Fibroblast of pulmonary artery (primary cell): ENCODE measurements at places on chromosomes 5 and 9.
A peak's percentile ranks its signal among the peaks of the same experiment; 100 is the strongest.

DNA sequence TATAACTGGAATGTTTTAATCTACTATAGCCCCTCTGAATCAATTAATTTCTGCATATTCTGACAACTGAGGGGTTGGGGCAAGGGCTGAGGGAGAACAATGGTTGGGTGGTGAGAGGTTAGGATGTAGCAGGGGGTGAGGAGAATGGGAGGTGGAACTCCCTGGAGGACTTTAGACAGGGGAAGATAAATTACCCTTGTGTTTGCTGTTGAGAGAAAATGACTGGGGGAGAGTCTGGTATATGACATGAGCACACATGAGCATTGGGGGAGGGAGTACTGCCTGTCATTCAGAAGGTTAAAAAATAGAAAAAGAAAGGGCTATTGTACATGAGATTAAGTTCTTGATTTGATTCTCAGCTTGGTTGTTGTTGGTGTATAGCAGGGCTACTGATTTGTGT, 37.2 kb upstream of the PAPPA start:
- DNase-seq = no peak

- peak; percentile 91 for DNase-seq
These were observed 78.5 kb upstream of the TBC1D2 start for GRCh38 chr9:98333703-98334582.

GRCh38 chr5:116476897-116477537, 97.6 kb downstream of the SEMA6A start:
- DNase-seq = no peak

DNA sequence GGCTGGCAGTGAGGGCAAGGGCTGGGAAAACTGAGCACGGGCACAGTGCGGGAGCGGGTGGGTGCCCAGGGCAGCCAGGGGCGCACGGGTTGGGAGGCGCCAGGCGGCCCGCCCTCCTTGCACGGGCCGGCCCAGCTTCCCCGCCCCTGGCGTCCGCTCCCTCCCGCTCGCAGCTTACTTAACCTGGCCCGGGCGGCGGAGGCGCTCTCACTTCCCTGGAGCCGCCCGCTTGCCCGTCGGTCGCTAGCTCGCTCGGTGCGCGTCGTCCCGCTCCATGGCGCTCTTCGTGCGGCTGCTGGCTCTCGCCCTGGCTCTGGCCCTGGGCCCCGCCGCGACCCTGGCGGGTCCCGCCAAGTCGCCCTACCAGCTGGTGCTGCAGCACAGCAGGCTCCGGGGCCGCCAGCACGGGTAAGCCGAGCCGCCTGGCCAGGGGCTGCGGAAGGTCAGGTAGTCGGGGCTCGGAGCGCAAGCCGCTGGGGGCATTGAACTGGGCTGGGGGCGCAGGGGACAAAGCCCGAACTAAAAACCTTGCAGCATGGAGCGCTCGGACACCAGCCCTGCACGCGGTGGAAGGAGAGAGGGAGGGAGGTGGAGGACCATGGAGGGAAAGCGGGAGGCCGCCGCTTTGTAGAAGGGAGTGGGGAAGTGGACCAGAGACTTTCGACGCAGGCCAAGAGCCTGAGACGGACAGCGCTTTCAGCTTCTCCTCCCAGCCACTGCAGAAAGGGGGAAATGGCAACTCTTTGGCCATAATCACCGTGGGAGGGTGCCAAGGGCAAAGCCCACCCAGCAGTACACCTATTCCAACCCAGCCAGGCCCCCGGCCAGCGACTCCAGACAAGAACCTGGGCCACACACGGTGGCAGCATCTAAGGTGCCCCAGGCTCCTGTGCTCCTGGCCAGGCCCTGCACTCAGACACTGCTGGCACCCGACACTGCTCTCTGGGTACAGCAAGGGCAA, at the start of gene TGFBI:
Gene TGFBI (plus strand): TSS at position 207 of the 961 bp plus-strand sequence. CDS start 68 bp downstream, at position 275.
- DNase-seq = peak; percentile 73

- DNase-seq = peak; percentile 13
These were observed 10.5 kb upstream of the ENTREP1 start for GRCh38 chr9:69314547-69314946.

DNA sequence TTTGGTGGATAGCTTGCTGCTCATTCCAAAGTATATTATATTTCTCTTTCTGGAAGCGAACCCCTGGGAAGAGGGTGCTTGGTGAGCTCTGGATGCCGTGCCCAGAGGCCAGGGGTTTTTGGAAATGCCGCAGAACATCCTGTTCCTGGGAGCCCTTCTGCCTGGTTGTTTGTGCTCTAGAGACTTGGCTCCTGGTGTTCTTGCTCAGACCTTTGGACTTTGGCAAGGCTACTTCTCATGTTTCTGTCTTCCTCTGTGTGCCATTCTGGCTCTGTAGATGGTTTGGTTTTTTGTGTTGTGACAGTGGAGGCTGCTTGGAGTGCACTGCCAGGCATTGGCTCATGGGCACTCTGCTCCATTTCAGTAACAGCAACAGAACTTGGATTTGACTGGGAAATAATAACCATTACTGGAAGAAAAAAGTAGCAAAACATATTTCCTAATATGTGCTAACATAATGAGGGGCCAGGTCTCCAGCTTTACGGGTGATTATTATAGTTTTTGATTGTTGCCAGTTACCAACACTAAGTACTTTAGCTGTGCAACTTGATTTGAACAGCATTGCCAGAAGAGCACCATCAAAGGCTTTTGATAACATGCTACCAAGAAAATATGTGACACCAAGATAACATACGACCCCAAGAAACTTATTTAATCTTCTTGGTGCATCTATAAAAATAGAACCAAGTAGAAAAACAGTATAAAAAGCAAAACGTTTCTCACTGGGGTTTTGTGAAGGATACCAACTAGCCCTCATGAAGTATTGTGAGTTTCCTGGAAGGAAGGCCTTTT, 94.2 kb downstream of the PCSK1 start:
- peak; percentile 30 for DNase-seq

DNA sequence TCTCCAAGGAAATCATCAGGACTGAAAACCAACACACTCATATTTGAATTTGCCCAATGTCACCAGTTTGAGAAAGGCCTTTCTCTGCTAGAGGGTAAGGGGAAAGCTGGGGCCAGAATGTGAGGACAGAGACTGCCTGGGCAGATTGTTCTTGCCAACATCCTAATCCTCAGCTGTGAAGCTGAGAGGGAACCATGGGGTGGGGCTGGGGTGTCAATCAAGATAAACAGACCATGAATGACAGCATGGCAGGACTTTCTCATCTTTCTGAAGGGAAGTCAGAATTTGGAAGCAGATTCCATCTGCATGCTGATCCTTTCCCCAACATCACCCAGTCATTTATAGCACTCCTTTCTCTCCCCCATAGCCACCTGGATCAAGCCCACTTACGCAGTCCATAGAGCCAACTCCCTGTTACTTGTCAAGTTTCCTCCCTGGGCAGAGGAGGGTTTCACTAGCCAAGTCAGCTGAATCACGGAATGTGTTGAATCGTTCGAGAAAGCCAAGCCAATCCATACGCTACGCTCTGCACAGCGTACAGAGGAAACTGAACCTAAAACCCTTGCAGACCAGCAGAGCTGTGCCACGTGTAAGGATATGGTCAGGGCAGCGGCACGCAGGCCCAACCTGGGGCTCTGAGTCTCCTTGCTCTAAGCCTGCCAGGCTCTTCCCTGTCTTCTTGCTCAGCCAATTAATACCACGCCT, 14.9 kb downstream of the GLDC start:
- no peak for DNase-seq

GRCh38 chr9:103702572-103702971, 391.5 kb upstream of the SMC2 start:
- DNase-seq = no peak

- peak; percentile 20 for DNase-seq
These were observed 772 bp downstream of the DCAF10 start for GRCh38 chr9:37801287-37801850.

DNA sequence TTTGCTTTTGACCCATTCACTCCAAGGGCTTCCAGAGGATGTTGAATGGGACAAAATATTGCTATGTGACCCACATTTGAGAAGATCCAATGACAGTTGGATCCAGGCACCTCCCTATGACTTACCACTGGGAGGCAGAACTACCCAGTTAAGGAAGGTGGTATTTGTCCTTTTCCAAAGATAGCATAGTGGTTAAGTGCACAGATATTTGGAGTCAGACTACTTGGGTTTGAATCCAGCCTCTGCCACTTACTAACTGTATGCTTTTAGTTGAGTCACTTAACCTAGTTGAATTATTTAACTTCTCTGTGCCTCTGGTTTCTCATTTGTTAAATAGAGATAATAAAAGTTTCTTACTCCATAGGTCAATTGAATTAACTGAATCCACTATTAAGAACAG, 74.5 kb upstream of the PALM2AKAP2 start:
- DNase-seq = peak; percentile 40

DNA sequence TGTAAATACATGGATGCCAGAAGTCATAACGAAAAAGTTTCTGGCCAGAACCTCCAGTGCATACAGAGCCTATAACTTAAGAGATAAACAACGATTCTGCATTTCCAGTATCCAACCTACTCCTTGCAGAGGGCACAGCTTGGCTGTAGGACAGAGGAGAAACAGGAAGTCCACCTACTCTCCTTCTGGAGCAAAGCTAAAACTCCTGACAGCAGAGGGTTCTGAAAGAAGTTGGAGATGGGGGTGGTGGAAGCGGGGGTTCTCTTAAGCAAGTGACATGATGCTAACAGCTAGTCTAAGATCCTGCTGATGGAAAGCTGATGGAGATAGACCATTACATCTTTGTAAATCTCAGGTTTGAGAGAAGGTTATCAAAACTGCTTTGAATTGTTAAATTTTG, 35.5 kb upstream of the CTNNAL1 start:
- no peak for DNase-seq

DNA sequence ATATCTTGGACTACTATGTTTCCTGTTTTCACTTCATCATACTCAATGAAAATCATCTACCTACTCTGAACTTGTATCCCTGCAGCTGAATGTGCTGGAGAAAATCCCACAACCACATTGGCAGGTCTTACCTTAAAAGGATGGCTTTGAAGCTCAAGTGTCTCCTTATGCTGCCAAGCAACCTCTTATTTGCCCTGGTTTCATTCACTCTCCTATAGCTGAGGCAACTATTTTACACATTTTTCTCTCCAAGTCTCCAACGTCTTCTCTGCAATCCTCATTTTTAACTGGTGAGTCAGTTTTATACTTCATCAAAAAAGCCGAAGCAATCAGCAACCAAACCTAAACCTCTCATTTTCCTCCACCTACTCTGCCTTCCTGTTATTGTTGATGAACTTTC, 49.7 kb downstream of the POU4F3 start:
- DNase-seq = peak; percentile 20

DNA sequence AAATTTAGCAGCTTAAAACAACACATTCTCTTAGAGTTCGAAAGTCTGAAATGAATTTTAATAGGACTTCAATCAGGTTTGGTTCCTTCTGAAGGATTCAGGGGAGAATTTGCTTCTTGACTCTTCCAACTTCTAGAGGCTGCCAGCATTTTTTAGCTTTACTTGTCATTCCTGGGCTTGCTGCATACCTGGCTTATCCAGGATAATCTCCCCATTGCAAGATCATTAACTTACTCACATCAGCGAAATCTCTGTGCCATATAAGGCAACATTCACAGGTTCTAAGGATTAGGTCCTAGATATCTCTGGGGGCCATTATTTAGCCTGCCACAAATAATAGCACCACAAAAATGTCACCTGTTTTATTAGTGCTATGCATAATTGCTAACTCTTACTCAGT, 46.2 kb upstream of the PCSK5 start:
- DNase-seq = no peak
